ENCODE measurements at places on chromosomes 13 and 19.

DNA sequence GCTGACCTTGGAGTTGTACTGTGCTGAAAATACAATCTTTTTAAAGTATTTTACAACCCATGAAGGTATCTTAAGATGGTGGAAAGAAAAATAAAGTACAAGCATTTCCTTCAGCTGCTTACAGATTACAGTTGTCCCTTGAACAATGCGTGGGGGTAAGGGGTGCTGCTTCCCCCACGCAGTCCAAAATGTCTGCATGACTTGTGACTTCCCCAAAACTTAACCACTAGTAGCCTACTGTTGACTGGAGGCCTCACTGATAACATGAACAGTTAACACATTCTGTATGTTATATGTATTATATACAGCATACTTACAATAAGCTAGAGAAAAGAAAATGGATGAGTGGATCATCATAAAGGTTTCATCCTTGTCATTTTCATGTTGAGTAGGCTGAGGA is 45.3 kb upstream of the ZNF599 start:
- DNase-seq, result no peak

DNA sequence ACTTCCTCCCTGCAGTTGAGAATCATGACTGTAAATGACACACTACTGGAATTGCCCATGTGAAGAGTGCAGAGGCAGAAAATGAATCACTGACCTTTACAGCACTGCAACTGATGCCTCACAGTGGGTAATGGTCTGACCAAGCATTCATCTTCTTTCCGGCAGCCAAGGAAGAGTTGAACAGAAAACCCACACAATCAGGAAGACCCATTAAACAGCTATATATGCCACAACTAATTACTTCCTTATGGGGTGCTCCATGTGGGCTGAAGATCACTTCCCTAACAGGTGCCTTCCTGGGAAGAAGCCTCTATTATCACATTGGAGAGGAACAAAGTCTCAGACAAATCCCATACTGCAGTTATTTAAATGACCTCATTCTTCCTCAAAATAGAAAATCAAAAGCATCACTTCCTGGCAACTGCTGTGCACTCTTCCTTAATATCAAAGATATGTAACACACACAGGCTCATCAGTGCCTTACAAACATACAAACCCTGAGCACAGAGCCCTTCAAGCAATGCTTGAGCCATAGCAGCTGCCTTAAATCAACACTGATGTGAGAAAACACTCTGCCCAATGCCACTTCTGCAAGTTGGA is 45.8 kb downstream of the RUBCNL start:
- DNase-seq, result peak; percentile 50

DNA sequence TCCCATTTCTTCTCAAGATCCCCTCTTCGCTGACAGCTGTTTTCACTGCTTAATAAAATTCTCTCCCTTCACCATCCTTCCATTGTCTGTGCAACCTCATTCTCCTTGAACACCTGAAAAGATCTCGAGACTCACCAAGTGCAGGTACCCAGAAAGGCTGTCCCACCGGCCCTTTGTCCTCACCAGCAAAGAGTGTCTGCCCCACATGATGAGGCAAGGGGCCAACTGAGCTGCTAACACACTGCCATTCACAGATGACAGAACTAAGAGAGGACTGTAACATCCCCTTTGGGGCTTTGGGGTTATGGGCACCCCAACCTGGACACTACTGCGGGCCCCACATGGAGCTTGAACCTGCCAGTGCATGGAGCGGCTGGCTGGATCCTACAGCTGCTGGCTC is 771.4 kb upstream of the MIR17HG start:
- DNase-seq, result no peak

GRCh38 chr19:8697671-8698432 is 743 bp downstream of the ACTL9 start:
- no peak for DNase-seq

DNA sequence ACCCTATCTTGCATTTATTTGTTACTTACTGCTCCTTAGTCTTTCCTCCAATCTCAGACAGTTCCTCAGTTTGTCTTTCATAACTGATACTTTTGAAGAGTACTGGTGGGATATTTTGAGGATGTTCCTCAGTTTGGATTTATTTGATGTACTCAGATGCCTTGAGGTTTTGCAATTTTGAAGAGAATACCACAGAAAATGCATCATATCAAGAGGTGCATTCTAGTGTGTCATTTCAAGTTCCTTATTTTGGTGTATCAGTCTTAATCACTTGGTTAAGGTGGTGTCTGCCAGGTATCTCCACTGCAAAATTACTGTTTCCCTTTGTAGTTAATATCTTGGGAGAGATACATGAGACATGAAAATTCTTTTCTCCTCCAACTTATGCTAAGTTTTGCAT is 75.1 kb downstream of the URI1 start:
- DNase-seq, result no peak

DNA sequence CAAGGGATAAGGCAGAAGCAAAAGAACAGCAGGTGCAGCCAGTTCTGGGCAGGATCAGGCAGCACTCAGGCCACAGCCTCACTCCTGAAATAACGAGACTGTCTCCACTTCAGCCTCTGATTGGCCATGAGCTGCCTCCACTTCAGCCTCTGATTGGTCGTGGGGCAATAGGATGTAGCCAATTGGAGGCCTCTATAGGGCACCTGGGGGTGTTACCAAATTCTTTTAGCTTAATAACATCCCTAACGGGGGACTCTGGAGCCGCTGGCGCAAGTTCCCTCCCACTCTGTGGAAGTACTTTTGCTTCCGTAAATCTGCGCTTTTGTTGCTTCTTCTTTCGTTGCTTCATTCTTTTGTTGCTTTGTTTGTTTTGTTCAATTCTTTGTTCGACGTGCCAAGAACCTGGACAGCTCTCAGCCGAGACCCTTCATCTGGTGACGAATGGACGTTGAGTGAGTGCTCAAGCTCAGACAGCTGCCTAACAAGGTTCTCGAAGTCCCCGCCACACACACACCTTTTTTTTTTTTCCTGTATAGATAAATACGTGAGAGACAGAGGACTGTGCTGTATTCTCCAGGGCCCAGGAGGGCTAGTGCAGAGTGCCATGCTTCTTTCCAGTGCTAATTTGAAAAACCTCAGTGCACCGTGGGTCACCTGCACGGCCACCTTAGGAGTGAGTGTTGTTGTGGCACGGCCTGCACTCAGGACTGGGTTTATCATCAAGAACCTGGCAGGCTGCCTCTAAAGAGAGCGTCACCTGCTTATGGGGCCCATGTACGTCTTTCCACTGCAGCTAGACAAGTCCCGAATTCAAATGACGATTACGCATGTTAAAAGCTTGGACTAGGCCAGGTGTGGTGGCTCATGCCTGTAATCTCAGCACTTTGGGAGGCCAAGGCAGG is 32.0 kb upstream of the TUBGCP3 start:
- DNase-seq, result no peak

DNA sequence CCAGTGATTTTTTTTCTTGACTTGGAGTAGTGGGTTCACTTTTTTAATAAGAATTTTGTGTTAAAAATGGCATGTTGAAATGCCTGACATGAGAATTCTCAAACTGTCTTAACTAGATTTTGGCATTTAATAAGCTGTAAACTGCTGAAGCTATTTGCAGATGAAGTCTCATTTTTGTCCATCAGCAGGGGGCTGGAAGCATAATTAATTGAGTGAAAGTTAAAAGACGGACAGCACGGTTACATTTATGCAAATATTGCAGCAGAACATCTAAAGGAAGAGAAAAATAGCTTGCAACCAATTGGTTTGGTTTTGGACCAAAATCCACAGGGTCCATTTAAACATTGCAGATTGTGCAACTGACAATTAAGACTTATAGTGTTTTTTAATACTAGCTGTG is 837.3 kb upstream of the KLHL1 start:
- no peak for DNase-seq

- DNase-seq, result no peak
These were observed 900.3 kb upstream of the MIR17HG start for GRCh38 chr13:90447034-90447733.

DNA sequence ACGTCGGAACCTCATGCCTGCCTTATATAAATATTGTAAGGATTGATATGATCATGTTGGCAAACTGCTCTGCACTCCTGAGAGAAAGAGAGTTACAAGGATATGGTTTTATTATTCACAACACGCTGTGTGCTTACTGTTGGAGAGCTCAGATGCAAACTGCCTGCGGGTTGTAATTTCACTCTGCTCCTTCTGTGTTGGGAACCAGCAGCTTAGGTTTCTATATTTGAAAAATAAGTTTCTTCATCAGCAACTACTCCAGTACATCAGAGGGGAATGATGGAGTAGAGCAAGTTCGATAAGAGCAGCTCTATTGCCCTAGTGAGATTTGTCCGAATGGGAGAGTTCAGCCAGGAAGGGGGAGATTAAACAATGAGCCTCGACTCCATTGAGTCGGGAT is 106.9 kb upstream of the UBL3 start:
- no peak for DNase-seq

DNA sequence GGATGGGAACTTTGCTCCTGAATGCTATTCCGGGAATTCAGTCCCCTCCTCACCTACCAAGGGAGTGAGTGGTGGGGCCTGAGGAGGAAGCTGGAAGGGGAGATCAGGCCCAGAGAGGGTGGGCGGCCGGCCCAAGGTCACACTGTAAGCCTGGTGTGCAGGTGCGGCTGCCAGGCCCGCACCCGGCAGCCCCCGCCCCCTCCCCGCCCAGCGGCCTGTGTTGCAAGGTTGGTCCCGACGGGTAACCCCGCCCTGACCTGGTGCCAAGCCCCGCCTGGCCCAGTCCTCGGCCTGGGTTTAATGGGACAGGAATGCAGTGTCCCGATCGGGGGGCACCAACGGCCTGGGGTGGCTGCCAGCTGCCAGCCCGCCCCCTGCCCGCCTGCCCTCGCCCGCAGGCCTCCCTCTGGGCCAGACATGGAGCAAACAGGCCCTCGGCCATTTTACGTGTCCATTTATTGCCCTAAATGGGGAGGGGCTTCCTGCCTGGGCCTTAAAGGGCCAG is 5.5 kb downstream of the ZBTB7A start:
- DNase-seq, result peak; percentile 33

DNA sequence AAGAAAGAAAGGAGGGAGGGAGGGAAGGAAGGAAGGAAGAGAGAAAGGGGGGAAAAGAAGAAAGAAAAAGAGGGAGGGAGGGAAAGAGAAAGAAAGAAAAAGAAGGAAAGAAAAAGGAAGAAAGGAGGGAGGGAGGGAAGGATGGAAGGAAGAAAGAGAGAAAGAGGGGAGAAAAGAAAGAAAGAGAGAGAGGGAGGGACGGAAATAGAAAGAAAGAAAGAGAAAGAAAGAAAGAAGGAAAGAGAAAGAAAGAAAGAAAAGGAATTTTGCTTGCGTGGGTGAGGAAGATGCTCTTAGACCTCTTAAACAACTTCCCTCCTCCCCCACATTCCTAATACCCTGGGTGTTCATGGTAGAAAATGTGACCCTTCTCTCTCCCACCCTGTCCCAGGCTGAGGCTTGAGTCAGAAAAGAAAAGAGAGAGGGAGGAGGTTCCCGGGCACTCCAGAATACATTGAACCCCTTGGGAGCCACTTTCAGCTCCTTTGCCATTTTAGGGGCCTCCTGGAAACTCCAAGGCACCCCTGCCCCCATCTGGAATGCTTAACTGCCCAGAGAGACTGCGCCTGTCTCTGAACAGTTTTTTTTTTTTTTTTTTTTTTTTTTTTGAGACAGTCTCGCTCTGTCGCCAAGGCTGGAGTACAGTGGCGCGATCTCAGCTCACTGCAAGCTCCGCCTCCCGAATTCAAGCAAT is 9.2 kb upstream of the KANK3 start:
- DNase-seq, result no peak

- DNase-seq, result peak; percentile 66
These were observed 78.0 kb downstream of the STARD13 start for GRCh38 chr13:33207615-33207961.

DNA sequence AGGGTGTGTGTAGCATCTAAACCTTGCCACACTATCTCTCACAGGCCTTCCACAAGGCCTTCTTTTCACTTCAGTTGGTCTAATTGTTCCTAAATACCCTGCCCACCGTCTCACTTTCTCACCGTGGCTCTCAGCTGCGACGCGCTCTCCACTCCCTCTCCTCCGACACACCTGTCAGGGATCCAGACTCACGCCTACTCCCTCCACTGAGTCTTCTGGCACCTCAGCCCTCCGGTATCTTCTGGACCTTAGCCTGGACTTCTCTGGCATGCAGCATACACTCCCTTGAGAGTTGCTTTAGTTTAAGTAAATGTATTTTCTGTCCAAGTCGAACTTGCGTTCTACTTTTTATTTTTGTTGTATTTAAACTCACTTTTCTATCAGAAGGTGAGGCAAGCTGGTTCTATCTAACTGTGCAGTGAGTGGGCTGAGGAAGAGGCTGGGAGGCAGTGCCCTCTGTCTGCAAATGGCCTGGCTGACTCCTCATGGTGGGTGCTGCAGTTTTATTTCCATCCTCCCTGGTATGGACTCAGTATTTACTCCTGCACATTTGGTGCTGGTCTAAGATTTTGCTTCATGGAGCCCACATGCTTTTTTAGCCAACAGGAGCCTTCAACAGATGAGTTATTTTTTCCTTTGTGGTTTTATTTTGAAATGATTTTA is 28.5 kb upstream of the ARGLU1 start:
- DNase-seq, result no peak

DNA sequence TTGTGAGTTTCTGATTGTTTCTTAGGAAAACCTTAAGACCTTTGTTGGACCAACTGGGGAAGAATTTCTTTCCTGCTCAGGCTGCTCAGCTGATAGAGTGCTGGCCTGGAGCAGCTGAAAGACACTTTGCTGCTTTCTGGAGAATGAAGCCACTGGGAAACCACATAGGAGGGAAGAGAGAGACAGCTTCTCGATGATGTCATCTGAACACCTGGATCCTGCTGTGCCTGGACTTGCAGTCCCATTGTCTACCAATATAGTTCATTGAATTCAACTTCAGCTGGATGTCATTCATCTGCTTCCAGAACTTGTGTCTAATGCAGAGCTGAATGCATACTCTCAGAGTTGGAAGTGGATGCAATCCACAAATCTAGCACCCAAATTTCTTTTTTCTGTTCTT is 34.3 kb upstream of the TSHZ3 start:
- DNase-seq, result no peak

- peak; percentile 30 for DNase-seq
These were observed 1.2 kb downstream of the AP3D1 start for GRCh38 chr19:2149980-2150793.

DNA sequence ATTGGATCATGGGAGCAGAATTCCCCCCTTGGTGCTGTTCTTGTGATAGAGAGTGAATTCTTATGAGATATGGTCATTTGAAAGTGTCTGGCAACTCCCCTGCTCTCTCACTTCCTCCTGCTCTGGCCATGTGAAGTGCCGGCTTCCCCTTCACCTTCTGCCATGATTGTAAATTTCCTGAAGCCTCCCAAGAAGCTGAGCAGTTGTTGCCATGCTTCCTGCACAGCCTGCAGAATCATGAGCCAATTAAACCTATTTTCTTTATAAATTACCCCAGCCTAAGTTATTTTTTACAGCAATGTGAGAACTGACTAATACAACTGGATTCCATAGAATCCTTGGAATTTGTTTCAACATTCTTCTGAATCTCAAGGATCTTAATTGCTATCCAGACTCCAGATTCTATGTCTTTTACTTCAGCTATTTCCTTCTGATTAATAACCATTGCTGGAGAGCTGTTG is 328.1 kb downstream of the SLITRK5 start:
- peak; percentile 45 for DNase-seq
